ENCODE measurements at places on chromosomes 13 and 19.

- peak overlapping the region; percentile 80 for H3K4me3 ChIP-seq
- peaks cover 4% of the 10 kb centered on the region for H3K27me3 ChIP-seq
- peaks cover 3% of the 10 kb centered on the region for H3K36me3 ChIP-seq
- no peak overlapping the region for H3K27ac ChIP-seq
- peak; percentile 86 for DNase-seq
These were observed 2.7 kb downstream of the PHLDB3 start for GRCh38 chr19:43501661-43502418.

- no peak overlapping the region for H3K4me3 ChIP-seq
- peaks cover 2% of the 10 kb centered on the region for H3K4me1 ChIP-seq
- H3K36me3 ChIP-seq = peaks cover 5% of the 10 kb centered on the region
These were observed 2.0 kb upstream of the GATAD2A start for GRCh38 chr19:19403373-19403901.

DNA sequence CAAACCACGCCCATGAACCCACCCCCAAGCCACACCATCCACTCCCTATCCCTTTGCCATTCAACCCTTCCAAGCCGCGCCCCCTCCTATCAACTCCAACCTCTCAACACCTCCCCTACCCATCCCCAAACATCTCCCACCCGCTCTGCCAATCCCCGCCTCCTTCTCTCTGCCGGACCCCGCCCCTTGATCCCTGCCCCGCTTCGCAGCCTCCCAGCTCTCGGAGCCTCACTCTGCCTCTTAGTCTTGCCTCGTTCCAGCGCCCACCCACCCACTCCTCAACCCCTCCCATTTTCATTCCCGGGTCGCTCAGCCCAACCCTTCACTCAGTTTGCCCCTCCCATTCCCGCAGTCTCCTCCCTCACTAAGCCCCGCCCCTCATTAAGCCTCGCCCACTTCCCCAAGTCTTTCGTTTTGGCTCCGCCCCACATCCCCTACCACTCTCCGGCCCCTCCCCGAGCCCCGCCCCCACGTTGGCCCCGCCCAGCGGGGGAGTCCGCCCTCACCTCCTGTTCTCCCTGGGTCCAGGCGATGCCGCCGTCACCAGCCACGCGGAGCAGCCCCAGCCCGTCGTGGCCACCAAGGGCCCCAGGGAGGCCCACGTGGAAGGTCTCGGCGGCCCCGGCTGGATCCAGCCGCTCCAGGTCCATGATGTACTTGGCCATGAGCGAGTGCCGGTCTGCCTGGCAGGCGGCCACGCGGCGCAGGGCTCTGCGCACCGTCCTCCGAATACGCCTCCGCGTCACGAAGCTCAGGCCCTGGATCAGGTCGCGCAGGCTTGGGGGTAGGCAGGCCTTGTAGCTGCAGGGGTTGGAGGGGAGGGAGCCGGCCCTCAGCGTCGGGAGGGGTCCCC lies 5.7 kb downstream of the JAK3 start:
- peak; percentile 99 for DNase-seq
- peak overlapping the region; percentile 69 for H3K4me3 ChIP-seq
- no peaks in the 10 kb centered on the region for H3K36me3 ChIP-seq
- no peaks in the 10 kb centered on the region for H3K27me3 ChIP-seq
- H3K4me1 ChIP-seq = no peaks in the 10 kb centered on the region

DNA sequence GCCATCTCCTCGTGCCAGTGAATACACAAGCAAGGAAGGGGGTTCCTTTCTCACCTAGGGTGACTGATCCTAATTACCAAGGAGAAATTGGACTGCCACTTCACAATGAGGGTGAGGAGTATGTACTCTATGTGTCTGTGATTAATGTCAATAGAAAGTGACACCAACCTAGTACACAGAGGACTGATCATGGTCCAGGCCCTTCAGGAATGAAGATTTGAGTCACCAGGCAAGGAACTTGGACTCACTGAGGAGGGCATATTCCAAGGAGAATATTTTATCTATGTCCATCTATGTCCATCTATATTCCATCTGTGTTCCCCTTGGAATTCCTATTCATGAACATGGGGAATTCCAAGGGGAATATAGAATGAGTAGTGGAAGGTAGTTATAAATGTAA lies 9.2 kb upstream of the ALOX5AP start:
- H3K4me3 ChIP-seq = no peak overlapping the region
- H3K4me1 ChIP-seq = no peaks in the 10 kb centered on the region
- no peaks in the 10 kb centered on the region for H3K36me3 ChIP-seq
- H3K27ac ChIP-seq = no peak overlapping the region

- H3K4me3 ChIP-seq = no peak overlapping the region
- no peaks in the 10 kb centered on the region for H3K4me1 ChIP-seq
- H3K36me3 ChIP-seq = peaks cover 59% of the 10 kb centered on the region
- H3K27me3 ChIP-seq = no peaks in the 10 kb centered on the region
- no peak for DNase-seq
These were observed 11.6 kb downstream of the ATP4B start for GRCh38 chr13:113646376-113646775.

GRCh38 chr13:37640499-37640898 lies 41.9 kb upstream of the POSTN start:
- no peak overlapping the region for H3K4me3 ChIP-seq
- no peak overlapping the region for H3K27ac ChIP-seq
- no peak for DNase-seq
- H3K27me3 ChIP-seq = no peaks in the 10 kb centered on the region
- H3K36me3 ChIP-seq = peaks cover 4% of the 10 kb centered on the region
- peaks cover 2% of the 10 kb centered on the region for H3K4me1 ChIP-seq

- peak within 1 kb of the TSS; percentile 99 for H3K27ac ChIP-seq
- no peaks in the 10 kb centered on the region for H3K27me3 ChIP-seq
- peaks cover 6% of the 10 kb centered on the region for H3K36me3 ChIP-seq
These were observed at the start of gene RAB4B for GRCh38 chr19:40777937-40778705. TSS of gene RAB4B (plus strand) at chr19:40778247. CDS start at chr19:40778376, 129 bp downstream.

GRCh38 chr13:109764045-109764444 lies 22.3 kb downstream of the IRS2 start:
- no peak overlapping the region for H3K4me3 ChIP-seq
- no peaks in the 10 kb centered on the region for H3K27me3 ChIP-seq

GRCh38 chr13:42478531-42479156 lies 95.3 kb upstream of the TNFSF11 start:
- H3K4me3 ChIP-seq = no peak overlapping the region
- no peaks in the 10 kb centered on the region for H3K27me3 ChIP-seq
- H3K4me1 ChIP-seq = no peaks in the 10 kb centered on the region
- peaks cover 2% of the 10 kb centered on the region for H3K36me3 ChIP-seq
- H3K27ac ChIP-seq = no peak overlapping the region

DNA sequence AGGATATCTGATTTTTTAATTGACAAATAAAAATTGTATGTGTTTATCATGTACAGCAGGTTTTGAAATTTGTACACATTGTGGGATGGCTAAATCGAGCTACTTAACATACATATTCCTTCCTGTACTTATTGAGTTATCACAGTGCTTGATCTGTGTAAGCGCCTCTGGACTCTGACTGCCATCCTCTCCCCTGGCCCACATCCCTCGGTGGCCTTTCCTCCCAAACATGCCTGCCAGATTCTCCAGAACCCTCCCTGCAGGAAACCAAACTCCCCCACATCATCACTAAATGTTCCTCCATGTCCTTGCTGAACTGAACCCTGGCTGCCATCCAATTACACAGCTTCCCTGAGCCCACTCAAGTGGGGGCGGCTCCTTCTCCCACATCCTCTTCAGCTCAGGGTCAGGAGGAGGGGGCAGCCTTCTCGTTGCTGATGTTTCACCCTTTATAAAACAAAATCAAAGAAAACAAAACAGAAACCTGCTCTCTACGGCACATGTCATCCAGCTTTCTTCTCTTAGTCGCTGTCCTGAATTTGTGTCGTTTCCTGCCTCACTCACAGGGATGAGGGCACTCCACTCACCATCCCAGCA lies 97.1 kb upstream of the SPATA13 start:
- H3K27me3 ChIP-seq = no peaks in the 10 kb centered on the region
- peaks cover 6% of the 10 kb centered on the region for H3K4me1 ChIP-seq
- H3K36me3 ChIP-seq = no peaks in the 10 kb centered on the region

DNA sequence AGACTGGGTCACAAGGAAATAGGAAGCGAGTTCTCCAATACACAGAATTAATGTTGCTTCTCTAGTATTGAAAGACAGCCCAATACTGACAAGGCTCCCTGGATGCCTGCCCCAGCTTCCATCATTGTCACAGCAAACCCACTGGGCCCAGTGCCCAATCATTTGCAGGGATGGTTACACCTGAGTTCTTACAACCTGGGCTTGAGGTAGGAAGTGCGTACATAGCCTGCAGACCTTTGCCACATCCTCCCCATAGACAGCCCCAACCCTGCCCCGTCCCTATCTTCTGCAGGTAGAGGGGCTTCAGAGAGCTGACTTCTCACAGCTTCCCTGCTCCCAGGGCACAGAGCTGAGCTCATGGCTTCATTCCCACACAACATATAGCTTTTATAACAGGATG lies 108.1 kb upstream of the UBL3 start:
- no peak for DNase-seq
- no peaks in the 10 kb centered on the region for H3K27me3 ChIP-seq
- H3K4me1 ChIP-seq = peaks cover 22% of the 10 kb centered on the region
- H3K27ac ChIP-seq = no peak overlapping the region
- H3K4me3 ChIP-seq = no peak overlapping the region
- H3K36me3 ChIP-seq = no peaks in the 10 kb centered on the region

DNA sequence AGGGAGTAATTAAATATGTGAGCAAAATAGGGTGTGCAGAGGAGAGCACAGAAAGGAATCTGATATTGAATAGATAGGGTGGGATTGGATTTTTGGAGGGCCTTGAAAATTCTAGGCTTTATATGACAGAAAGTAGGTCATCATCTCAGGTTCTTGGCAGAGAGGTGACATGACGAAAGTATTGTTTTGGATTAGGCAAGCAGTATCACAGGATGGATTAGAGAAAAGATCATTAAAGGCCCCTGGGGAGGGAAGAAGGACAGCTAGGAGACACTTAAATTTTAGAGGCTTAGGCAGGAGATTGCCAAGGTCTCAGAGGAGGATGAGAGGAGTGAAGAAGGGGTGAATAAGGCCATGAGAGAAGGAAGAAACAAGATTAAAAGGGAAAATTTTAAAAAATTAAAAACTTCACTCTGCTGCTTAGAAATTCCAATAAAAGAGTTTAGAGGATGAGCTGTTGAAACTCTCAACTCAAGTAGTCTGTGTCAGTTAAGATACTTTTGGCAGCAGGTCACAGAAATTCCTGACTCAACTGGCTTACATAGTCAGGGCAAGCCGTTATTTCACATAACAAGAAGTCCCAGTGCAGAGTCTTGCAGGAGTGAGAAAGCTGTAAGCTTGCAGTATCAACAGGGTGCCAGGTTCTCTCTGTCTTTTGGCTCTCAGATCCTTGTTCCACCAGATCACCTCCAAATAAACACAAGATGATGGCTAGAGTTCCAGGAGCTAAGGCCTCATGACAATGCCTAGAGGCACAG lies 8.8 kb downstream of the GPC6 start:
- peaks cover 36% of the 10 kb centered on the region for H3K36me3 ChIP-seq
- no peak overlapping the region for H3K4me3 ChIP-seq

DNA sequence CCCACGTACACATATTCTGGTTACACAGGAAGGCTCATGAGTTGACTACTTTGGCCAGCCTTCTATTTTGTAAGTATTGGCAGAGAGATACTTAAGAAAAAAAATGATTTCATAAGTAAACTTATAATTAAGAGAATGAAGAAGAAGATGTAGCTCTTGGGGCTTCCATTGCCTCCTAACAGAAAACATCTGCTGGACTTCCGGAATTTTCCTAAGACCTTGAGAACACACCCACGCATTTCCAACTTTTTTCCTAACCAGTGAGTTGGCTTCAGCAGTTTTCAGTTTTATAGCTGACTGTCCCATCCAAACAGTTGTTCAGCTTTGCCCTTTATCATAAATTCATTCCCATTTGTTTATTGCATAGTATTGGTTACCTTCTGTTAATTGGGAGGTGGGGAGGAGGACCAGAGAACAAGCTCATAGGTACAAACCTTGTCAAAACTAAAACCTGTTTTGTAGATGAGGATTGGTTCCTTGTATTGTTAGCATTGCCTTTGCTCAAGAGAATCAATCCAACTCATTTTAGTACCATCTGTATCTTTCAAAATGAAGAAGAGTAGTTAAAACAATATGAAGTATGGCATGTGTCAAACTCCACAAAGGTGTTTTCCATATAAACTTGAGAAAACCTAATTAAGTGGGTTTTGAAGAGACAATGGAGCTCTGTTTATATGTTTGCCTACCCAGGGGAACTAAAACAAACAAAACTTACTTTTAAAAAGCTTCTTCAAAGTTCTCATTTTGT lies 93.9 kb downstream of the COL4A2 start:
- H3K4me3 ChIP-seq = no peak overlapping the region
- H3K27me3 ChIP-seq = no peaks in the 10 kb centered on the region
- DNase-seq = no peak
- H3K27ac ChIP-seq = no peak overlapping the region
- H3K4me1 ChIP-seq = no peaks in the 10 kb centered on the region
- no peaks in the 10 kb centered on the region for H3K36me3 ChIP-seq

GRCh38 chr13:62130062-62130970 lies 714.7 kb upstream of the PCDH20 start:
- H3K27ac ChIP-seq = no peak overlapping the region
- H3K36me3 ChIP-seq = peaks cover 2% of the 10 kb centered on the region
- no peak for DNase-seq
- no peaks in the 10 kb centered on the region for H3K4me1 ChIP-seq
- H3K4me3 ChIP-seq = no peak overlapping the region
- no peaks in the 10 kb centered on the region for H3K27me3 ChIP-seq
